Osteocyte (in vitro differentiated cells): ENCODE measurements at places on chromosomes 5 and 9.

- no peak for DNase-seq
Measured at GRCh38 chr9:7287986-7288385, 511.6 kb downstream of the DMAC1 start.

DNA sequence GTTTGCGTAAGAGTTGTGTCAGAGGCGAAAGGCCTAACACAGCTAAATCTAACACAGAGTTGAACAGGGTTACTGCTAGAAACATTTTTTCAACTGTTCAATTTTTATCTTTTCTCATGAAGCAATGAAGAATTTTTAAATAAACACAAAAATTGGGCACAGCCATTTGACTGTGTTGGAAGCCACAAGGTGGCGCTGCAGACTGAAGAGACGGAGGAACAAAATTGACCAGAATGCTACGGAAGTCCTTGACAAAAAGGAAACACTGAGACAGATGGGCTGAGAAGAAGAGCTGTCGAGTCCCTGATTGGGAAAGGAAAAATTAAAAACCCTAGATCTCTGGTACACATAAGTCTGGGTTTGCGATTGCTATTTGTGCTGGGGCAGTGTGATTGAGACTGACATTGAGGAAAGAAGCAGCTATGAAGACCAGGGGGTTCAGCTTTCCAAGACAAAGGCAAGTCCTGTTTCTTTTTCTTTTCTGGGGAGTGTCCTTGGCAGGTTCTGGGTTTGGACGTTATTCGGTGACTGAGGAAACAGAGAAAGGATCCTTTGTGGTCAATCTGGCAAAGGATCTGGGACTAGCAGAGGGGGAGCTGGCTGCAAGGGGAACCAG is at the start of gene PCDHB9:
TSS of gene PCDHB9 (plus strand) at position 265 of the 616 bp plus-strand sequence. CDS start at position 423, 158 bp downstream.
- DNase-seq: no peak

GRCh38 chr5:40972434-40972833 is 63.1 kb downstream of the C7 start:
- DNase-seq: no peak

GRCh38 chr9:8419596-8420275 is 620.2 kb upstream of the DMAC1 start:
- no peak for DNase-seq

DNA sequence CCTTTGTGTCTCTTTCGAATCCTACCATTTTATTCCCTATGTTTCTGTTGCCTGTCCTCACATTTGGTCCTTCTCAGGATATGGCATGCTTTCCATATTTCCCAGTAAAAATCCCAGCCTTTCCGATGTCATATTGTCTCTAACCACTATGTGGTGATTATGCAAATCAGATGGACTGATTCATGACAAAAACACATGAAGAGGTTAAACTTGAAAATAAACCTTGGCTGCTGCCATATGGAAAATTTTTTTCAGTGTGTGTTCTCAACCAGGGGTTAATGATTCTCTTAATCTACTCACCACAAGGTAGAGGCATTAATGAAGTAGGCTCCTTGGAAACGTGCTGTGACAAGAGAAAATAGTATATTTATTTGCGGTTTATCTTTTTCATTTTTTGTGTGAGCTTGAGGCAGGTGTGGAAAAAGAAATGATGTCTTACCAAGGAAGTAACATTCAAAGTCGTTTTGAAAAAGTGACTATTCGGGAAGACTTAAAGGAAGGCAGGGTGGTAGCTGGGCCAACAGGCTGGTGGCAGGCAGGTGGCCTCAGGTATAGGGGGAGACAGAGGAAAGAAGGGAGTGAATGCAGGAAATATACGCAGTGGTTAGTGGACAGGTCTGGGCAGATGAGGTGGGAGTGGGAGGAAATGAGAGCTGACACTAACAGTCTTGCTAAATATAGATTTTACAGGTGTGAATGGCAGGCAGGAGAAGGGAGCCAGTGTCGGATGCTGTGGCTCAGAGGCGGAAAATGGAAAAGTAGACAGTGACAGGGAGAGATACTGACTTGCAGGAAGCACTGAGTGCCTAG is 46.2 kb downstream of the DMRT2 start:
- no peak for DNase-seq

- DNase-seq: no peak
Measured at GRCh38 chr5:95471942-95472341, 80.8 kb downstream of the FAM81B start.

- DNase-seq: no peak
Measured at GRCh38 chr9:77935211-77935610, 96.4 kb downstream of the GNAQ start.
